SW 1271 (cell line): ENCODE measurements at places on chromosomes 16 and 17.
A peak's percentile ranks its signal among the peaks of the same experiment; 100 is the strongest.

DNA sequence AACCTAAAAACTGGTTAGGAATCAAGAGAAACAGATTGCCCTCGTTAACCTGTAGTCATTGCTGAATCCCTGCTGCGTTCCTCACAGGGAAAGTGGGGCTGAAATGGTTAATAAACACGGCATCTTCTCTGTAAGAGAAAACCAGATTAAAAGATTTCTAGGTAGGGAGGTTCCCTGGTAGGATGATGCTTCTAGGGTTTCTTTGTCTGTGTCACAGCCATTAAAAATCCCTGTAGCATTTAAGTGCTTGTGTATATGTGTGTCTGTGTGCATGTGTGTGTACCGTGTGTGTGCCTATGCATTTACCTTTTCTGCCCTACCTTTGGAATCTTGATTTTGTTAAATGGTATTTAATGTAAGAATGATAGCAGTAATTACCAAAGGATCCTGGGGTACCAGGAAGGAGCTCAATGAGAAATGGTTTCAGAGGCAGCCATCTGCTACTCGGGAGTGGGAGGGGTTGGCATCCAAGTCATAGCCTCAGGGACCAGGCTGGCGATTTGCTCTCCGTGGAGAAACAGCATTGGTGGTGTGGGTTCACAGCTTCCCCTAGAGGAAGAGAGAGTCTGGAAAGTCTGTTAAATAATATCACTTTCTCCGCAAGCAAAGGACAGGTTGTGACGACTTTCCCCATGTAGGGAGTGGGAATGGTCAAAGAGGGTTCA is 177.1 kb downstream of the HS3ST4 start:
- no peak for DNase-seq

DNA sequence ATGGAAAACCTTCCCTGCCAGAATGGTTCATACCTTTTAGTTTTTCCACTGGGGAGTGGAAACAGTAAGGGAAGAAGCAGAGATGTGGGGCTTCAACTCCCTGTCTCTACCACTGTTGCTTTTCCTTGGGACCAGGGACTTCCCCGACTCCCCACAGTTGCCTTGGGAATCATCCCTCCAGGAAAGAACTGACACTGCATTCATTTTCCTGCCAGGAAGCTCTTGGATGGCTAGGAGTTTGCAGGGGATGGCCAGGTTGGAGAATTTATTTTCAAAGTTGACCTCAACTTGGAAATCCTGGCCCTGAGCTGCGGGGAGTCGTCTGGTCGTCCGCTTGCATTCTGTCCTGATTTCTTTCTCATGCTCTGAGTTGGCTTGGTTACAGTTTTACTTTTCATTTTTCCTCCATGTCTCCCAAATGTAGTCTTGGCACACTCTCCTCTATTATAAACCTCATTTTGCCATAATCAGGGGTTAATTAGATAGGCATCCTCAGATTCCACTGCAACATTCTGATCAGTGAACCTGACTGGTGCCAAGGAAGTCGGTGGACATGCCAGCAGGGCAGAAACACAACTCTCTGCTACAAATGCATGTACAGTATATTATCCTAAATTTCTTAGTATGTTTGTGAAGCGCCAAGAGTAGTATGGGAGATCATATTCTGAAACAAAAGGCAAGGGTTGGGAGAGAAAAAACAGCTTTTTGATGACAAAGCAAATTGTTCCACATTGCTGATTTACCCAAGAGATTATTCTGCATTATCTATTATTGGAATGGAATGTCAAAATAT is 220.5 kb upstream of the XYLT1 start:
- DNase-seq, result no peak

- no peak for DNase-seq
Observed at GRCh38 chr16:8935989-8936388, 27.7 kb downstream of the USP7 start.

- no peak for DNase-seq
Observed at GRCh38 chr16:86430814-86431213, 79.5 kb upstream of the FOXF1 start.

- no peak for DNase-seq
Observed at GRCh38 chr17:1690544-1691221, 6.0 kb upstream of the PRPF8 start.

- no peak for DNase-seq
Observed at GRCh38 chr17:8151120-8151640, 1.0 kb downstream of the PER1 start.

DNA sequence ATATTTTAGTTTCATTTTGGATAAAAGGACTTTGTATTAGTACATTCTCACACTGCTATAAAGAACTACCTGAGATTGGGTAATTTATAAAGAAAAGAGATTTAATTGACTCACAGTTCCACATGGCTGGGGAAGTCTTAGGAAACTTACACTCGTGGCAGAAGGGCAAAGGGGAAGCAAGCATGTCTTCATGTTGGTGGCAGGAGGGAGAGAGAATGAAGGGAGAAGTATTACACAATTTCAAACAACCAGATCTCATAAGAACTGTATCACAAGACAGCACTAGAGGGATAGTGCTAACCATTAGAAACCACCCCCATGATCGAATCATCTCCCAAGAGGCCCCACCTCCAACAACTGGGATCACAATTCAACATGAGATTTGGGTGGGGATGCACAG is 142.9 kb downstream of the USP31 start:
- no peak for DNase-seq

GRCh38 chr17:68957944-68958343 is 2.8 kb upstream of the ABCA8 start:
- no peak for DNase-seq

DNA sequence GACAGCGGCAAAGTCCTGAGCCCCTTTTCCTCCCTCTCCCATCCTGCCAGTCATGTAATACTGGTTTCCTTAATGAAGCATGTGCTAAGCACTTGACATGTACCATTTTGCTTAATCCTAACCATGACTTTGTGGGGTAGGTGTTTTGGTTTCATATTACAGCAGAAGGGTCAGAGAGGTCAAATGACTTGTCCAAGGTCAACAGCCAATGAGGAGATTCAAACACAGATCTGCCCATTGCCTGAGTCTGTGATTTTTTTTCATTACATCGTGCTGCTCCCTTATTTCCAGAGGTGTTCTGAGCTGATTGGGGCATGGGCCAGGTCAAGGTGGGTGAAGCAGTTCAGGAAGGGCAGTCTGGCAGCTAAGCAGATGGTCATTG is 17.6 kb upstream of the PHF12 start:
- no peak for DNase-seq

- no peak for DNase-seq
Observed at GRCh38 chr17:30334421-30334820, 564 bp upstream of the TMIGD1 start.

GRCh38 chr16:781346-782010 is 6.7 kb downstream of the RPUSD1 start:
- no peak for DNase-seq

- DNase-seq, result no peak
Observed at GRCh38 chr16:81570151-81570846, 125.7 kb downstream of the CMIP start.

DNA sequence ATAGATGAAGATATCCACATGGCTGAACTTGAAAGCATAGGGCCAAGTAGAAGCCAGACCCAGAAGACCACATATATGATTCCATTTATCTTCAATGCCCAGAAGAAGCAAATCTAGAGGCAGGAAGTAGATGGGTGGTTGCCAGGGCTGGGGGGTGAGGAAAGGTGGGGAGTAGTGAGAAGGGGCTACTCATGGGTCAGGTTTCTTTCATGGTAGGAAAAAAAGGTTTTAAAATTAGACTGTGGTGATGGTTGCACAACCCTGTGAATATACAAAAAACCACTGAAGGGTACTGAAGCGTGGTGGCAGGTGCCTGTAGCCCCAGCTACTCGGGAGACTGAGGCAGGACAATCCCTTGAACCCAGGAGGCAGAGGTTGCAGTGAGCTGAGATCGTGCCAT is 5.4 kb downstream of the CD2BP2 start:
- DNase-seq, result no peak

- no peak for DNase-seq
Observed at GRCh38 chr17:30506481-30506880, 29.3 kb downstream of the GOSR1 start.

- no peak for DNase-seq
Observed at GRCh38 chr16:10150906-10151305, 31.3 kb downstream of the GRIN2A start.

- peak; percentile 5 for DNase-seq
Observed at GRCh38 chr16:23679274-23679985, 741 bp downstream of the PLK1 start.

- no peak for DNase-seq
Observed at GRCh38 chr16:81808933-81809480, 29.9 kb downstream of the PLCG2 start.

- DNase-seq, result no peak
Observed at GRCh38 chr17:332558-333322, 19.9 kb downstream of the RPH3AL start.

DNA sequence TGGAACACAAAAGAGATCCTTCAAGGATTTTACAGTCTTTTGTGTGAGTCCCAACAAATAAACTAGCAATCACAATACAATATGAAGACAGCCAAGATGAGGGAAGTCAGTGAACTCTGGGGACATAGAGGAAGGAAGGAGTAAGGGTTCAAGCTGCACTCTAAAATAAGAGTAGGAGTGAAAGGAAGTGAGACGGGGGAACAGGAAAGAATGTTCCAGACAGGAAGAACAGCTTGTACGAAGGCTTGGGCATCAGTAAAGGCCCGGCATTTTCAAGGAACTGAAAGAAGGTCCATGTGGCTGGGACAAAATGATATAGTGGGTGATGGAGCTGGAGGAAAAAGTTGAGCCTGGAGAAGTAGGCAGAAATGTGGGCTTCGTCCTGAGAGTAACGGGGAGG is 4.5 kb downstream of the CCL17 start:
- DNase-seq, result no peak
